ENCODE measurements at places on chromosomes 6 and 20. TPM values are rescaled to one million over a fixed set of nuclear protein-coding genes. Genes with fewer than 3 reads are reported as not detected.

- no peak for DNase-seq
Observed at GRCh38 chr6:151275121-151275520, 35.4 kb downstream of the AKAP12 start.

BANF2 gene
- total RNA-seq = not detected

DNA sequence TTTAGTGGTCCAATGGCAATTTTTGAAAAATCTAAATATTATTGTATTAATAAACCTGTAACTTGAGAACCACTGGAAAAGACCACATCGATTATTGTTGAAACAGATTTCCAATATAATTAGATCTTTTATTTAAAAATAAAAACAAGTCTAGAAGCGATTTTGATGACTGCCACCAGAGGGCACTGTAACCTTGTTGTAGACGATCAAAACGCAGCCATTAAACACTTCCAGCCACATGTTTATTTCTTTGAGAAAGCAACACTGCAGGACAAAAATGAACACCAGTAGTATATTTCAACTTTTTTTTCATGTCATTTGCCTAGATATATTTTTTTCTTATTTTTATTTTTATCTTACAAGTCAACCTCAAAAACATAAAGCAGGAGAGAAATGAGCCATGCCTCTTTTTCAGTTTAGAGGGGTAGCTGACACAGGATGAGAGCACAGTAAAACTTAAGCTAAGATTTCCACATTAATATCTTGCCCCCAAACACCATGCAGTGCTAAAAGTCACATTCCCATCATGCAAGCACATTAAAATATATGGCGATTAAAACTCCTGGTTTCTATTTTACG lies 115.4 kb downstream of the OPRM1 start:
- peak; percentile 76 for DNase-seq

DNA sequence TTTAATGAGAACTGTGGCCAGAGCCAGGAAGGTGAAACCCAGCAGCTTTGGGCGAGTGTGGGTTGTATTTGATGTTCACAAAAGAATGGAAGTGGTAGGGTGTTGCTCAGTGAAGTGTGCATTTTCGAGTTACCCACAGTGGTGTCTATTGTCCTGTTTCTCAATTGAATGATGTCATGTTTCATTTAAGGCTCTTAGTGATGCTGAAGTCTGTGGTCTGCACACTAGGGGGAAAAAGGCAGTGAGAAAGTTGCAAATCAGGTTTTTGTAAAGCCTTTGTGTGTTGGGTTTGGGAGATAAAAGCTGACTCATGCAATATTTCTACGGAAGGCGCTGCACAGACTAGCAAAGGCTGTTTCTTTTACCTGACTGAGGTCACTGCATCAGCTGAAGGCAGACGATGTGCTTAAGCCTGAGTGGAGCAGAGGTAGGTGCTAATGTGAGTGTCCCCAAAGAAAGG lies 121.1 kb downstream of the PLEKHG1 start:
- DNase-seq = no peak

- DNase-seq = peak; percentile 86
Observed at GRCh38 chr20:35883778-35884540, 70.3 kb downstream of the SCAND1 start.

DNA sequence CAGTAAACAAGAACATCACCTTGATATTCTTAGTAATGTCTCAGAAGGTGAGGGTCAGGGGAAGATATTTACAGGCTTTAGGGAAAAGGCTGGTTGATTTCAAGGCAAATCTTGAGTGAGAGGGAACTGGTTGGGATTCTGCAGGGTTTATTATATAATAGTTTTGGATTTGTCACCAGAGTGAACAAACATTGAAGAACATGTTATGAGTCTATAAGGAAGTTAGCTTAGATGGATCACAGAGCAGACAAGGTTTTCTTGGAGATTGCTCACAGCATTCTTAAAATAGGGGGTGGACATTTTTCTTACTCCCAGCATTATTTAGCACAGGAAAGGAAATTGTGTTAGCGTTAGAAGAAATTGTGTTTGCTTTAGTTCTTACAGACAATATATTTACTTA lies 324.9 kb downstream of the LAMA2 start:
- DNase-seq = no peak

DNA sequence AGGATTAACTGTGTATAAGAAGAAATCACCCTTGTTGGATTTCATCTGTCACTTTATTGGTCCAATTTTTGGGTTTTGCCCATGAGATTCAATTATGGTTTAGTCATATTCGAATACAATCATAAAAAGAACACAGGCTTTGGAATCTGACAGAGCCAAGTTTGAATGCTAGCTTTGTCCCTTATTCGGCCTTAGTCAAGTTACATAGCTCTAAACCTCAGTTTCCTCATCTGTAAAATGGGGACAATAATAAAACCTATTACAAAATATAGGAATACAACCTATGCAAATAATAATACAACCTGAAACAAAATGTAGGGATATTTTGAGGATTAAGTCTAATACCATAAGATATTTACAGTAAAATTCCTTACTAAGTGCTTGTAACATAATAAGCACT lies 57.7 kb downstream of the PRPH2 start:
- DNase-seq = no peak

GRCh38 chr6:39696986-39697788 lies 28.0 kb downstream of the KIF6 start:
- no peak for DNase-seq

DNA sequence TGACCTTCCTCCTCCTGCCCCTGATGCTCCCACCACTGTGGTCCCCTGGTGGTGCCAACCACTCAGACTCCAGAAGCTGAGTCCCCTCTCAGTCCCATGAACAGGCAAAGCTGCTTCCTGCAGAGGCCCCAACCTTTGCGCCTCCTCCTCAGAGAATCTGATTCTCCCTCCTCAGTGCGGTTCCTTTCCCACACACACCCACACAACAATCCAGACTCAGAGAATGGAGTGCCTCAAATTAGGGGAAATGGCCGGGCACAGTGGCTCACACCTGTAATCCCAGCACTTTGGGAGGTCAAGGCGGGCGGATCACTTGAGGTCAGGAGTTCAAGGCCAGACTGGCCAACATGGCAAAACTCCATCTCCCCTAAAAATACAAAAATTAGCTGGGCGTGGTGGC lies 23.0 kb downstream of the RIPOR3 start:
- DNase-seq = no peak
